ENCODE measurements at places on chromosomes 2 and 18.

DNA sequence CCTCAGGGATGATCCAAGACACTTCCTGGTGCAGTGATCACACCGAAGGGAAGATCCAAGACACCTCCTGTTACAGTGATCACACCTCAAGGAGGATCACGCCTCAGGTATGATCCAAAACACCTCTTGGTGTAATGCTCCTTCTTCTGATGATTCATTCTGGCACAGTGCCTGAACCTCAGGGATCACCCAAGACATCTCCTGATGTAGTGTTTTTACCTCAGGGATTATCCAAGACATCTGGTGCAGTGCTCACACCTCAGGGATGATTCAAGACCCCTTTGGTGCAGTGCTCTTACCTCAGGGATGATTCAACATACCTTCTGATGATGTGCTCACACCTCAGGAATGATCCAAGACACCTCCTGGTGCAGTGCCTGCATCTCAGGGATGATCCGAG lies 124.4 kb downstream of the ASB1 start:
- no peak for DNase-seq

DNA sequence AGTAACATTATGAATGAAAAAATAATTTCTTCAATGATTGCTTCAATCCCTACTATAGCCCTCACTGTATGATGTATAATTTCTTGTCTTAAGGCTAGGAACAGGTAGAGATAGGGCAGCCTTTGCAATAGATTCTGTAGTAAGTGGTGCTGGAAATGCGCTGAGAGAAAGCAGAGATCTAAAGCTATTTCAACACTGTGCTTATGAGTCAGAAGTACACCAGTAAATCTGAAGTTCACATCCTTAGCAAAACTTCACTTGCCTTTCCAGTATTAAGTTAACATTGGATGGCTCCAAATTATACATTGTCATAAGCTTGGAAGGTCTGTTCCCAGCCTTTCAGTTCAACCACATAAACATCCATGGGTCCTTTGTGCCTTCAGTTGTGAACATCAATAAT lies 178.2 kb upstream of the EPHA4 start:
- no peak for DNase-seq

DNA sequence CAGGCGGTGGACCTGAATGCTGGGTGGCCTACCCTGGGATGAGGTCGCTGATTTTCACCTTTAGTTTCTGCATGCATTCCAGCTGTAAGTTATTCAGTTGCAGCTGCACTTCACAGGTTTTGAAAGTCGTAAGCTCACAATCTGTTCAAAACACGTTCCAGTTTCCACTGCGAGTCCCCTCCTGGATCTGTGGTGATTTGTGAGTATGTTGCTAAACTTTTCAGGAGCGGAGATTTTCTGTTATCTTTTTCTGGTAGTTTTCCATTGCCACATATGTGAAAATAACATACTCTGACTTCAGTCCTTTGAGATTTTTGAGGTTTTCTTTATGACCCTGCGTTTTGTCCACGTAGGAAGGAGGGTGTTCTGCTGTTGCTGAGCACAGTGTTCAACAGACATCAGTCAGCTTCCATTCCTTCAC lies 102.1 kb downstream of the SNTG2 start:
- no peak for DNase-seq

DNA sequence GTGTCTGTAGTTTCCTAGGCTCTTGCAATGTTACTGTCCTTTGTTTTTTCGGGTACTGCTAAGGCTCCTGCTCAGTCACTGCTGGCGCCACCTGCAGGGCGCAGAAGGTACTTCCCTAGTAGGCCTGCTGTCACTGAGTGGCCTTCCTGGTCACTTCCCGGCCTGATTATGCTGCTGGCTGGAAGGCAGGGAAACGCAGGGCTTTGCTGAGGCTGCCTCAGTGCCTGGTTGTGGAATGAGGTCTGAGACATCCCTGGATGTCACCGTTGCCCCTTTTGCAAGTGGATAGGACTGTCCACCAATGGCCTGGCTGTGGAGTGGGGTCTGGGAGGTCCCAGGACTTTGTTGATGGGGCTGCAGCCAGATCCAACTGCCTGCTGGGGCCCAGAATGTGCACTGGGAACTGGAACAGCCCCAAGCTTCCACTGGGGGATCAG lies 13.1 kb downstream of the DAW1 start:
- DNase-seq = peak; percentile 14

DNA sequence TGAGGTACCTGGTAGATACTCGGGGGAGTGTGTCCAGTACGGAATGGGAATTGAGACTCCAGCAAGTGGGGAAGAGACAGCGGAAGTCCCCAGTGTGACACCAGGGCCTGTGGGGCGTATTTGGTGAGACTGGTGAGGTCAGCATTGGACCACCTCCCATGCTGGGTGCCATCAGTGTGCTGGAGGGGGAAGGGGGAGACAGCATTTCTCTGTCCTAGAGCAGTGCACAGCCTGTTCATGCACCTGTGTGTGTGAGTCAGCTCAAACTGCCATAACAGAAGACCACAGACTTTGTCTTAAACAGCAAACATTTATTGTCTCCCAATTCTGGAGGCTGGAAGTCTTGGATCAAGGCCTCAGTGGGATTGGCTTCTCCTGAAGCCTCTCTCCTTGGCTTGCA lies 301.8 kb downstream of the GBX2 start:
- DNase-seq = no peak

GRCh38 chr2:56749152-56749752 lies 565.5 kb downstream of the CCDC85A start:
- peak; percentile 27 for DNase-seq

GRCh38 chr18:76528477-76529432 lies 33.7 kb upstream of the ZNF516 start:
- DNase-seq = no peak
